ENCODE measurements at places on chromosomes 5 and 9.
A peak's percentile ranks its signal among the peaks of the same experiment; 100 is the strongest.

DNA sequence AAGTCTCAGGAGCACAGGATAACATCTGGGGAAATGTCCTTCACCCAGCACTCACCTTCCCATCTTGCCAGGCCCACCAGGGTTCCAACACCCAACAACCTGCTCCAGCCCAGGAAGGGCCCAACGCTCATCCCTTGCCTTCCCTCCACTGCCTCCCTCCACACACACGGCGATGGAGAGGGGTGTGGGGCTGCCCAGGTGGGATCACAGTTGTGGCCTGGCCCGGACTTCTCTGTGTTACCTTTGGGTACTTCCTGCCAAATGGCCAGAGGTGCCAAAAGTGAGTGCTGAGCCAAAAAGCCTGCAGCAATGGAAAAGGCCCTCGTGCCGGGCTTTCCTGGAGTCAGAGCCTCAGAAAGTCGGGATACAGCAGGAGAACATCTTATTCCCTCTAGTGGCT is 15.6 kb upstream of the TDRD7 start:
- no peak for DNase-seq

DNA sequence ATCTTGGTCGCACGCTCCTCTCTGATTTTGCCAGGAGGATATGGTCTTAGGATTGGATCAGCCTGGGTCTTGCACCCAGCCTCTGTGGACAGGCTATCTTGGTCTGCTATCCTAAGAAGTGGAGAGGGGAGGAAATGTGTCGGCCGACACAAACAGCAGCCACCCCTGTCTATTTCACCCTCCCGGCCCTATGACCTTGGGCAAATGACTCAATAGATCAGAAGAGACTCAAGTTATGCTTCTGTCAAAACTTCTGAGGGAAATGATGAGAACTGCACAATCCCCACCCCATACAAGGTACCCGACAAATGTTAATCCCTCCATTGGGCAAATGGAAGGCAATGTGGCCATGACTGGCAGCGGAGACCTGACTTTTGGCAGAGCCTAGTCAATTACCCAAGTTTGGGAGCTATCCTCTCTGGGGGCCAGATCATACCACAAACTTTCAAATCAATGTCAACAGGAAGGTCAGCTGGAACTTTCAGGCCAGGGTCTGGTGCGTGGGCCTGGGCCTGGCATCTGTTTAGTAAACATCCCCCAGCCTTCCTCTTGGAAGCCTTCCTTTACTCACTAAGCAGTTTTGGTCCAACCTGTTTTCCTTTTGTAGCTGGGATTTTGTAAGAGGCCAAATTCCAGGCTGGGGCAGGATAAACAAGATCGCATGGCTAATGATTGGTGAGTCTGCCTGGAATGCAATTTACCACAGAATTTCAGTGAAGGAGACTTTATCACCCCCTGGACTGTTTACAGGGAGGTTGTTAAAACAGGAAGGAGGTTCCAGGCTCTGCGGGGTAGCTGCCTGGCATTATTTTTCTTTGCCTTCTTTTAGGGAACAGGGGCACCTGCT is 64.2 kb upstream of the CPEB4 start:
- DNase-seq, result peak; percentile 67

- no peak for DNase-seq
These were observed 11.9 kb downstream of the FAM219A start for GRCh38 chr9:34446468-34446891.

DNA sequence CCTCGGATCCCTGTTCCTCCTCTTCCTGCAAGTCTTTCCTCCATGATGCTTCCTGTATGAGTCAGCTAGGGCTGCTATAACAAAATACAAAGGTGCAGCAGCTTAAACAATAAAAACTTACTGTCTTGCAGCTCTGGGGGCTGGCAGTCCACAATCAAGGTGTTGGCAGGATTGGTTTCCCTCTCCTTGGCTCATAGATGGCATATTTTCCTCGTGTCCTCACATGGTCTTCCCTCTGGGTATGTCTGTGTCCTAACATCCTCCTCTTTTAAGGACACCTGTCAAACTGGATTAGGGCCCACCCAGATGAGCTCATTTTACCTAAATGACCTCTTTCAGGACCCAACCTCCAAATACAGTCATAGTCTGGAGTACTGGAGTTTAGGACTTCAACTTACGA is 117.5 kb downstream of the MED10 start:
- no peak for DNase-seq

DNA sequence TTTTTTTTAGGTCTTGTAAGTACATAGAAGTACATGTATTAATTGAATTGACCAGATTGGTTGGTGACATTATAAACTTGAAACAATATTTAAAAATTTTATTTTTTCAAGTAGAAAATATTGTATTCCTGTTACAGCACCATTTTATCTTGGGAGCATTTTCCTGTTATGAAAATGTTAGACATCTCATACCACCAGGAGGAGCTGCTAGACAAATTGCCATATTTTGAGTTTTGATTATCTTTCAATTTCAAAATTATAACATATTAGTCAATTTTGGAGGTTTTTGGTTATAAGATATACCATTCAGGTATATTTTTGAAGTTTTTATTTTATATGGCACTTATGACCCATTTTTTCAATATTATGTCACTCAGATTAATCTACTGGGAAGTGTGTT is 84.4 kb downstream of the CNTLN start:
- DNase-seq, result no peak

GRCh38 chr5:150284311-150284710 is 5.3 kb downstream of the CAMK2A start:
- no peak for DNase-seq

DNA sequence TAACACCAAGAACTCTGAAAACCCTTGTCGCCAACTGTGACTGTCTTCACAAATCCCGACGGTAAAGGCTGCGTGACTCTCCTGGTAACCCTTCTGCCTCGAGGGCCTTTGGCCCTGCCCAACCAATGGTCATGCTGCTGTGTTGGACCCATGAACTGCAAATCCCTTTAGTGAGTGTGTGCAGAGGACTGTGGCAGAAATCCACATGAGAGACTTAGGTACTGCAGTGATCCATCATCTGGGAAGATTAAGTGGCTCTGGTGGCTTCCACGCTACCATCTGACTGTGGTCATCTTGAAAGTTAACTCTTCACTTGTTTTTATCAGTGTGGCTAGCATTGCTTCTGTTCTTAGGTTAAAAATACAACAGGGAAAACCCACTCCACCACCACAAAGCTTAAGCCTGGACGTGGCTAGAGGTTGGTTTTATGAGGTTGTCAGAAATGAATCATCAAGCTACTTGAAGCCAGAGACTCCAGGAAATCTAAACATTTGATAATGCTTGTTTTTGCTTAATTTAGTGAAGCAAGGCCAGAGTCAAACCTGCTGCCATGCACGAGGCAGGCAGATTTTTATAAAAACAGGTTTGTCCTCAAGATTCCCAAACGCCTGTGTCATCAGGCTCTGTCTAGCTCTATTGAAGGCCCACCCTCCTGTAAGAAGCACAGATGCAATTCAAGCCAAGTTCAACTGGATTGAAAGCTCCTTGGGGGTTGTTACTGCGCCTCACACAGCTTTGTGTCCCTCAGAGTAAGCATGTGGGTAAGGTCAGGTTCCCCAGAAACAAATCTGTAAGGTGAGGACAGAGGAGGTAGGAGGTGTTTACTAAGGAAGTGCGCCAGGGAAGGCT is 52.7 kb upstream of the ERCC6L2 start:
- DNase-seq, result no peak

DNA sequence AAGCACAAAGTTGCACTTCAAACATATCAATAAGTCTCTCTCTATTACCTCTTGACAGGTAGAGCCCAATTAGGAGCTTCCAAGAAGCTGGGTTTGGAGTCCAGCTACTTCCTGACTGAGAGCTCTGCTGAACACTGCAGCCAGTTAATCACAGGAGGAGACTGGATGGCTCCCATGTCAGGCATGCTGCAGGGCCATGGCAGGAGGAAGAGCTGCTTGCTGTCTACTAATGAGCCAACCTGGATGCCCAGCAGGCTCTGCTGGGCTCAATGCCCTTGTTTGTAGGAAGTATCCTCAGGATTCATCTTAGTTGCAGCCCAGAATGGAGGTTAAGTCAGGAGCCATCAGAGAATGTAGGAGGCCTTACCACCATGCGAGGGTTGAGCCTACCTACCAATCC is 91.9 kb downstream of the TMEM215 start:
- DNase-seq, result no peak

DNA sequence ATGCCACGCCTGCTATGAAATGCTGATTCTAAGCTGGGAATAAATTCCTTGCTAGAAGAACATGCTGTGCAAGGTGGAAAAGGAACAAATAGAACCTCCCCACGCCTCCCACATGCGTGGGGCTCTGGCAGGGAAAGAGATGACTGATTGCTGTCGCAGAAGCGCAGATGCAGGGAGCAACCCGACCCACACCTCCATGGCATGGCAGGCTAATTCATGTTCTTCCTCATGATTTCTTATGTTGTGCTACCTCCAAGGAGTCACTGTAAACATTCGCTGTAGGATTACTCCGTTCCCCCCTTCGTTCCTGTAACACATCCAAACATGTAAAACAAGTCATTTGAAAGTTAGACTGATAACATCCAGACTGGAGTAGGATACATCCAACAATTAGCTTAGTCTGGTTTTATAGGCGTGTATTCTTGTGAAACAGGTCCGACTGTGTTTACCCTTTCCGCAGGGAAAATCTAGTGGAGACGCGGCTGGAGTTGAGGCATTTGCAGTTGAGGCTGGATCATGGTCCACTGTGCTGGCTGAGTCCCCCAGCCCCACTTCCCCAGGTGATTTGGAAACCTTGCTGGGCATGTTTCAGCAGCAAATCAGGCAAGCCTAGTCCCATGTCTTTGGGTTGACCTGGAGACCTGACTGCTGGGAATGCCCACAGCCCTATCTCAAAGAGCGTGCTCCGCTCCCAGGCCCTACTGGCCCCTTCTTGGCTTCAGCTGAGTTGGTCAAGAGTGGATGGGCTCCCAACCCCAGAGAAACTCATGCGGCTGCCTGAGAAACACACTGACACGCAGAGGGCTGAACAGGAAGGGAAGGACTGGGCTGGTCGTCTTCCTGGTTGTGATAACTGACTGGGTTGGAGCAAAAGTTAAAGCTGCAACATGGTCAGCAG is 24.8 kb upstream of the ANKRD33B start:
- no peak for DNase-seq

- no peak for DNase-seq
These were observed 30.4 kb downstream of the GNG10 start for GRCh38 chr9:111691672-111692329.

DNA sequence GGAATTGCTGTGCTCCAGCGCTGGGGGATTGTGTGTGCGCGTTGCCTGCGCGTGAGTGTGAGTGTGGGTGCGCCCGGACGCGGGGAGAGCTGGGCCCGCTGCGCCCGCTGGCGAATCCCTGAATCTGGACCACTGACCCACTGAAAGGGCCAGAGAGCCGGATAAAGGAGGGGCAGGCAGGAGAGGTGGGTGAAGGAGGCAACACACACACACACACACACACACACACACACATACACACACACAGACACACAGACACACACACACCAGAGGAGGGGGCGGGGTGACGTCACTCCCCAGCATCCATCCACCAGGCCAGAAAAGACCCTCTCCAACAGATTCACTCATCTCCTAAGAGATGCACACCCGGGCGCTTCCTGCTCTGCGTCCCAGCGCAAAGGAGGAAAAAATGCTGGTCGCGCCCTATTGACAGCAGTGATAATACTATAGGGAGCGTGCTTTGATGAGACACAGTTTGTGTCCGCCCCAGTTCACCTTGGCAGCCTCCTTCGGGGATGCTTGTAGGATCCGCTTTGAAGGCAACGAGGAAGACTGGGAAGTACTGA is 1059.1 kb upstream of the DMAC1 start:
- DNase-seq, result no peak

GRCh38 chr5:115542086-115542485 is 2.5 kb downstream of the FEM1C start:
- DNase-seq, result no peak

- DNase-seq, result no peak
These were observed 164.4 kb downstream of the DNAH5 start for GRCh38 chr5:13780081-13780480.

DNA sequence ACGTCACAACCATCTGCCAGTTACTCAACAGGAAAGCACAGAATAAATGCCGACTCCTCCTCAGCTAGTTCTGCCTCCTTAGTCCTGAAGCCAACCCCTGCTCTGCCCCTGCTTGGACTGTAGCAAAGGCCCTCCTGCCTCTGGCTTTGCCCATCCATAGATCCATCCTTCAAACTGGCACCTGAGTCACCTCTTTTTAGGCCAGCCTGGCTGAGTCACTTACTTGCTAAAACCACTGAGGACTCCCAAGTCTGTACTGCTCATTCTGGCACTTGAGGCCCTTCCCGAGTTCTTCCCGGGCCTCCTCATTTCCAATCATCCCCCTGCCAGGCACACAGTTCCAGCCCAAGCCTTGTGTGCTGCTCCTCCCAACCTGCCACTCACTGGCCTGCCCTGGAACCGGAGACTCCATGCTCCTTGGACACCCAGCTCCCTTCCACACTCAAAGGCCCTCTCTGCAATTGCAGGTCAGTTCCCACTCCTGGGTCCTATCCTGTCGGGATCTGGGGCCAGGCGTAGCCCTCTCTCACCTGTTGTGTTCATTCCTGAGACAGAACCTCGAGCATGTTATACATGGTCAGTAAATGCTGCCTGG is 220.1 kb downstream of the DAB2IP start:
- no peak for DNase-seq

- DNase-seq, result no peak
These were observed 61.8 kb downstream of the PPARGC1B start for GRCh38 chr5:149791881-149792280.

GRCh38 chr5:32331217-32331934 is 18.6 kb upstream of the MTMR12 start:
- DNase-seq, result no peak

DNA sequence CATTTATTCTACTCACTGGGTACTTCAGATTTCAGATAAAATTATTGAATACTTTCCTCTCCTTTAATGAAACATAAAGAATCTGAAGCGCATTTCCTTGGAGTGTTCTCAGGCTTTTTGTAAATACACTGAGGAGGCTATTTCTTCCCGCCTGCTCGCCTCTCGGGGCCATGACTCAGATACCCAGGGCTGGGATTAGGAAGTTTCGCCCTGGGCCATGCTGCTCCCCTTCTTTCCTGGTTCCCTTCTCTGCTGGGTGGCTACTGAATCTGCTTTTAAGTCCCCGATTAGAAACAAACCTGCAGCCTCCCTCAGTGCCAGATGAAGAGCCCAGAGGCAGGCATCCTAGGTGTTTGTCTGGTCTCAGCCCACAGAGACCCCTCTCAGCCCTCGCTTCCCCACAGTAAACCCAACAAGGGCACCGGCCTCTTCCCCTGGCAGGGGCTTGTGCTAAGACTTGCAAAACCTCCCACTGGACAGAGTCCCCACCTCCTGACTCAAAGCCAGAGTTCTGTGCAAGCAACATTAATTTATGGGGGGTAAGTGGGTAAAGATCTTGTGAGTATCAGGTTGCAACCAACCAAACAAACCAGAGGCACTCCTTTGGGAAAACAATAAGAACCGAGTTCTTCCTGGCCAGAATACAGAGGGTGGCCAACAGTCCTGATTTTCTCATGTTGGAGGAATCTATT is 30.7 kb upstream of the IRX1 start:
- DNase-seq, result no peak

- no peak for DNase-seq
These were observed 1245.5 kb upstream of the DMAC1 start for GRCh38 chr9:9045072-9045471.

- DNase-seq, result no peak
These were observed 13.7 kb downstream of the DAB2 start for GRCh38 chr5:39411061-39411460.

GRCh38 chr9:121399126-121399882 is 29.3 kb upstream of the STOM start:
- no peak for DNase-seq

- DNase-seq, result no peak
These were observed 126.8 kb downstream of the TMEM174 start for GRCh38 chr5:73299665-73300336.

All from HuH-7.5 (cell line).